ENCODE measurements at places on chromosomes 5 and 9.

DNA sequence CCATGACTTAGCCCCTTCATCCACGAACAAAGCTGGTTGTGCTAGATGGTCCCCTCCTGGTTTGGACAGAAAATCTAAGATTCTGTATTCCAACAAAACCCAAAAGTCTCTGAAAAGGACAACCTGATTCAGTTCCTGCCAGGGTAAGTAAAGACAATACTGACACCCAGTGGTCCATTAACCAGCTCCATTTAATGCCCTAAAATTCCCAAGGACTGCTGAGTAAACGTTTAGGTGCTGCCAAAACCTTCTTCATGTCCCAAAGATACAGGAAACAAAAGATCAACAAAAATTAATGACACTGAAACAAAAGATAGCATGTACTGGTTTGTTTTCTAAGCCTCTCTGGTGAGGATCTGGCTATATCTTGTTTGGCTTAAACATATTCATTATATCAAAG is 25.3 kb upstream of the PPP1R2B start:
- peak; percentile 10 for DNase-seq

DNA sequence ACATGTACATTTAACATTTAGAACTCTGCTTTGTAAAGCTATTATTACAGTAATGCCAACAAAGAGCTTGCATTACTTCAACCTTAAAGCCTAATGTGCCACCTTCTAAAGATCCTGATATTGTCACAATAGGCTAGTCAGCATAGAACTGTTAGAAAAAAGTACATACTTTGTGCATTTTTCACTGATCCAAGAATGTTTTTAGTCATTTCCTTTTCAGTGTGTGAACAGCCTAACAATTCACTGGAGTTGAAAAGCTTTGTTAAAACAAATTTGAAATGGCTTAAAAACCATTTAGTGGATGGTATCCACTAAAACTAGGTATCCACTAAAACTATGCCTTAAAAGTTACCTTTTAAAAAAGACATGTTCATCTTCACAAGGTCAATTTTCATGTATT is 4.5 kb downstream of the RPS6 start:
- DNase-seq, result no peak

- DNase-seq, result no peak
Measured at GRCh38 chr9:116741086-116741740, 54.1 kb downstream of the TRIM32 start.

- DNase-seq, result no peak
Measured at GRCh38 chr9:120922404-120923195, 4.0 kb downstream of the TRAF1 start.

- no peak for DNase-seq
Measured at GRCh38 chr5:13081116-13081515, 863.4 kb downstream of the DNAH5 start.

GRCh38 chr5:173624282-173624681 is 7.8 kb upstream of the BOD1 start:
- no peak for DNase-seq

GRCh38 chr5:21765406-21765805 is 1087.7 kb downstream of the CDH12 start:
- DNase-seq, result no peak

- DNase-seq, result peak; percentile 28
Measured at GRCh38 chr9:111909444-111909843, 12.8 kb downstream of the UGCG start.

DNA sequence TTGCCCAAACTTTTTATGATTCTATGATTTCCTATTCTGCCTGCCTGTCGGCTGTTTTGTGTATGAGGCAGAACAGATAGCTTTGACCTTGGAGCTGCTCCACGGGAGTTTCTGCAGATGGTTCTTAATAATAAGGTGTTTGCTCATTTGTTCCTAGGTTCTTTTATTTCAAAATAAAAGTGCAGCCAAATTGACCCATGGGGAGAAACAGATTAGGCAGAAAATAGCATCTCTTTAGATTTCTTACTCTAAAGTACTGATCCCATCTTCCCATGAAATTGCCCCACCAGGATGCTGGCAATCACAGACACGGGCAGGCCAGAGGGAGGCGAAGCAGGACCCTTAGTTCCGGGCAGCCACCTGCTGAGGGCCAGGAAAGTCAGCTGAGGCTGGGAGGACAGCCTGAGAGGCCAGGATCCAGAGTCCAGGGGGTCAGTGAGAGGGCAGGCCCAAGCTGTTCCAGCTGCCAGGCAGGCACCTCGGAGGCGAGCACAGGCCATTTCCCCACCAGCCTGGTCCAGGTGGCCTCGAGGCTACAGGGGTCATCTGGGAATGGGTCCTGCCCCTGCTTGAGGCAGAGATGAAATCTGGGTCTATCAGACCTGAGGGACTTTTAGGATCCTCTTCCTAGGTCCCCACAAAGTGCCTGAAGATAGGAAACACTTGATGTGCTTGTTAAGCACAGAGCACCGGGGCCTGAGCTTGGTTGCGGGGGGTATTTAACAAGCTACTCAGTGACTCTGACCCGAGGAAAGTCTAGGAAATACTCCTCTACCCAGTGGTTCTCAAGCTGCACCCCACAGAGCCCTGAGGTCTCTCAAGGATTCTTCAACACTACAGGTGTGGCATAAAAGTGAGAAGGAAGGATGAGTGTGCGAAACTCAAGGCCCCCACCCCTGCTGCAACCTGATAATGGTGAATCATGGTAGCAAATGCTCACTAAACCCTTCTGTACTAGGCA is 145.4 kb downstream of the CMYA5 start:
- DNase-seq, result no peak

DNA sequence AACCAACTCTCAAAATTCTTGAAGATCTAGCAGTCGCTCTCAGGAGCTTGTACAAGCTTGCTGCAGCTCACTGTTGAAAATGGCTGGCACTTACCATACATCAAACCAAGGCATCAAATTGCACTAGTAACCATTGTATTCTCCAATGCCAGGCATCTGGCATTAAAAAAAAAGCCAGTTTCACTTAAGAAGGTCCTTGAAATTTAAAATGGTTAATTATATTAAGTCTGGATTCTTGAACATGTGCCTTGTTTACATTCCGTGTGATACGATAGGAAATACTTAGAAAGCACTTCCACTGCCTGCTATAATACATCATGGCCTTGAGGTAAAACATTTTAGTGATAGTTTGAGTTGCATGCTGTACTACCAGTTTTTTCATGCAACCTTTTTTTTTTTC is 300.7 kb downstream of the KDM4C start:
- no peak for DNase-seq

DNA sequence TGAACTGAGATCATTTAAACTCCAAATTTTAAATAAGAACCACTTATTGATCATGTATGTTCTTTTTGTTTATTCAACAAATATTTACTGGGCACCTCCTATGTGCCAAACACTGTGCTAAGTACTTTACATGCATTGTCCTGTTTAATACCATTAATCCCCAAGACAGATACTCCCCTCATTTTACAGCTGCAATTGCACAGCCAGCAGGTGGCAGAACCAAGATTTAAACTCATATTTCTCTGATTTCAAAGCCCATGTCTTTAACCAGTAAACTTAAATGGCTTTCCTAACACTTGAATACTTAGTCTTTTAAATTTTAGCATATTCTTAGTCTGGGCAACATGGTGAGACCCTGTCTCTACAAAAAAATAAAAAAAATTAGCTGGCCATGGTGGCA is 43.4 kb upstream of the KIAA1958 start:
- peak; percentile 36 for DNase-seq

DNA sequence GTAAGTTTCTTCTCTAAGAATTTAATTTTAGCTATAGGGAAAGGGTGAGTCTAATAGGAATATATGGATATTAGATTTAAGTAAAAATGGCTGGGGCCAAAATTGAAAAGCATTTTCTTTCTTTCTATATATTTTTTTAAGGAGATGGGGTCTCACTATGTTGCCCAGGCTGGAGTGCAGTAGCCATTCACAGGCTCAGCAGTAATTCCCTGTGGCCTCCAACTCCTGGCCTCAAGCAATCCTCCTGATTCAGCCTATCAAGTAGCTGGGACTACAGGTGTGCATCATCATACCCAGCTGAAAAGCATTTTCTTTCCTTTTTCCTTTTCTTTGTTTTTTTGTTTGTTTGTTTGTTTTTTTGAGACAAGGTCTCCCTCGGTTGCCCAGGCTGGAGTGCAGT is 41.1 kb downstream of the CSNK1A1 start:
- DNase-seq, result no peak

DNA sequence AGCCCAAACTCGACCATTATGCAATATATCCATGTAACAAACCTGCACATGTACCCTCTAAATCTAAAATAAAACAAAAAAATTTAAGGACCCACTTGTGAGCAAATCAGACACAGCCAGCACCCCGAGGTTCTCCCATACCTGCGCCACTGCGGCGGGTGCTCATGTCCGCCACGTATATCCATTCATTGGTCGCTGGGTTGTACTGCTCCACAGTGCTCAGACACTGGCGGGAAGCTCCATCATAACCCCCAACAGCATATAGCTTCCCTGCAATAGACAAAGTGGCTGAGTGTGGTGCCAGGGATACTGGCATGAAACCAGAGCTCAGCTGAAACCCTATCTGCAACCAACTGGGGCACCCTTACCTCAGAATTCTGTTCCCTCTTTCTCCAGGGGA is 102.0 kb downstream of the KLHL3 start:
- DNase-seq, result no peak

DNA sequence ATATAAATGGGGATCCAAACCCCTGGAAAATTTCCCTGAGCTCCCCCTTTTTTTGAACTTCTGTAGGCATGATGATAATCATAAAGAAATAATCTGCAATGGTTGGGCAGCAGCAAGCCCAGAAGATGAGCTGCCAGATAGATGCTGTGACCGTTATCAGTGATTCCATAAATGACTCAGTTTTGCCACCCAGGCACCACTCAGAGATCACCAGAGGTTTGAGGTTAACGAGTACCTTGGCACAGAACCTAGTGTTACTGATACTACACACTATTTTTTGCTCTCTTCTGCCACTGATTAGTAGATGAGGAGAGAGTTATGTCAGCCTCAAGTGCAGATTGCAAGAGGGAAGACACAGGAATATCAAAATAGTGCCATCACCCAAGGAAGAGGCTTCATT is 199.3 kb upstream of the PTGER4 start:
- DNase-seq, result no peak

DNA sequence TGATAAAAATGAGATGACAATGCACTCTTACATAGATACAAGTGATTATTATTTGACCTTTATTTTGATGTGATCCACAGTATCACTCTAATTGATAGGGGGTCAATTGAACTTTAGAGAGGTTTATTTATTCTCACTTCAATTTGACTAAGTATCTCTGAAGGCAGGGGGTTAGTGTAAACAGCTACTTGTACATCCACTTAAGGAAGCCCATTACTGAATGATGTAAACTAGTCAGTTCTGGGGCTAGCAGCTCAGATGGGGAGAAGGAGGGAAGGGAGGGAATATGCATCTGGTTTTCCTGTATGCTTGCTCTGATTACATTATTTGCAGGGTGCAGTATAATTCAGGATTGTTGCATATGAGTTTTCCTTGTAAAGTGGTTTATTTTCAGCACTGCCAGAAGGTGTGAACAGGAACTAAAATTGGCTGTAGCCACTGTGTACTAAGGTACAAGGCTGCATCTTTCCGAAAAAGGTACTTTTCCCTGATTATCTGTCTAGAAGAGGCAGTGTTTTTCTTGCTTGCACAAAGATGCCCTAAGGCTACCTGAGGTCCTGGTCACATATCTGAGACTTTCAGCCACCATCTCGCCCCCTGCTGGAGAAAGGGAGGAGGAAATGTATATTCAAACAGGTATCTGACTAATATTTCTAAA is 51.2 kb downstream of the MRPS27 start:
- peak; percentile 81 for DNase-seq

Measured in epithelial cell of esophagus (primary cell).